Fibroblast of skin of right quadriceps (primary cell): ENCODE measurements at places on chromosomes 3 and 15.
A peak's percentile ranks its signal among the peaks of the same experiment; 100 is the strongest.

DNA sequence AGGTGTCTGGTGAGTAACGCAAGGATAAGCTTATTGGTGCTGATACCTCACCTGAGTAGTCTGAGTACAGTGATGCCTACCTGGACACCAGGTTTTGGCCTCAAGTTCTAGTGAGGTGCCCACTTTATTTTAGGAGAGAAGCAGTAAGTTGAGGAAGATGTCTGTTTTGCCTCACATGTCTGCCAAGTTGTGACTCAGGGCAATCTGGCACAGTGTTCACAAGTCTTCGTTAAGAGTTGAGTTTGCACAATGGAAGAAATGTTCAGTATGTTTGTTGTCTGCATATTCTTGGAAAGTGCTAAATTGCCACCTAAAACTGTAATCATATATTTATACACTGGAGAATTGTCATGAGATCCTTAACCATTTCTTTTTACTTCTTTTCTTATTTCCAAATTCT is 122.2 kb downstream of the KCNH8 start:
- no peak for DNase-seq

- no peak for DNase-seq
Measured at GRCh38 chr3:177852001-177852807, 654.9 kb upstream of the TBL1XR1 start.

GRCh38 chr15:78065284-78065872 is 12.1 kb downstream of the TBC1D2B start:
- peak; percentile 97 for DNase-seq

DNA sequence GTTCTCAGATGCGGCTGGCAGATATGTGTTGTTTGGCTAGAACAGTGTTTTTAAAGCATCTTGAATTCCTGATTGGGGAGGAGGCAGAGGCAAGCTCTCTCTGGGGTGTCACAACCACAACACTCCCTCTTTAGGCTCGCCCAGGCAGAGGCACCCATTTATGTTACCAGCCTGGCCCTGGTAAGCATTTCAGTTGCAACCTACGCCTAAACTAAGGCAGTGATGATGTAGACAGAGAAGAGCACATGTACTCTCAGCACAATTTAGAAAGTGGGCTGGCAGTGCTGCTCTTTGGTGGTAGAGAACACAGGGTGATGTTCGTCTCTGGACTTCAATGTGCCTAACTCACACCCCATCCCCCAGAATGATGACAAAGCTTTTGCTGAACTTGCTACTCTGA is 41.2 kb upstream of the TJP1 start:
- DNase-seq = no peak

DNA sequence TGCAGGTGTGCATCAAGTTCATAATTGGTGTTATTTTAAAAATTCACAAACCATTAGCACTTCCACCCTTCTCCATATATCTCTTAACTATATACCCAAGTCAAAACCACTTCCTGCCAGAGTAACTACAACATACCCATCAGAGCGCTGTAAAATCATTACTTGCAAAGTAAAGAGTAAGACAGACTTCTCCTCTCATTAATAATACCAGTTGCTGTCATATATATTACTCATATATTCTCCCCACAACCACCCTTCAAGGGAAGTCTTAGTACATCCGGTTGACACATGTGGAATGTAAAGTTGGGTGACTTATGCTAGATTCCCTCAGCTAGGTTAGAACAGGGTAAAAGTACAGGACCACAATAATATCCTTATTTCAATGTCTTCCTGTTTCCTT is 5.6 kb downstream of the TERC start:
- DNase-seq = peak; percentile 70
